ENCODE measurements at places on chromosomes 4 and X.

DNA sequence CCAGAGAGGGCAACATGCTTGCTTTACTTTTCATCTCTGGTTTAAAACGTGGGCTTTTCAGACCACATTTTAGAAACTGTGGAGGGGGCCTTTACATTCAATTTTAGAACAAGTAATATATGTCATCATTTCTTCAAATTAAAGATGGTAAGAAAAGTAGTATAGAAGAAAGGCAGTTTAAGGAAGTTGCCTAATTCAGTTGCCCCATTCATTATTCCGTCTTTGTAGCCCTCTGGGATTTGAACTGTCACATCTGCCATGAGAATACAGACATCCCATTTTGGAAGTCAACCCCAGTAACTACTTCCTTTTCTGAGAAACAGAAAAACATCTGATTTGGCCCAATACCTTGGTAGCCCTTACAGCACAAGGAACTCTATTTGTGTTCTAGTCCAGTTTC is 61.2 kb downstream of the PASD1 start:
- DNase-seq = no peak

- DNase-seq = no peak
These were observed 24.8 kb downstream of the HOPX start for GRCh38 chr4:56656346-56656643.

GRCh38 chrX:142483965-142484364 is 278.9 kb upstream of the MAGEC2 start:
- DNase-seq = no peak

GRCh38 chr4:15238720-15239119 is 189.1 kb upstream of the C1QTNF7 start:
- no peak for DNase-seq

DNA sequence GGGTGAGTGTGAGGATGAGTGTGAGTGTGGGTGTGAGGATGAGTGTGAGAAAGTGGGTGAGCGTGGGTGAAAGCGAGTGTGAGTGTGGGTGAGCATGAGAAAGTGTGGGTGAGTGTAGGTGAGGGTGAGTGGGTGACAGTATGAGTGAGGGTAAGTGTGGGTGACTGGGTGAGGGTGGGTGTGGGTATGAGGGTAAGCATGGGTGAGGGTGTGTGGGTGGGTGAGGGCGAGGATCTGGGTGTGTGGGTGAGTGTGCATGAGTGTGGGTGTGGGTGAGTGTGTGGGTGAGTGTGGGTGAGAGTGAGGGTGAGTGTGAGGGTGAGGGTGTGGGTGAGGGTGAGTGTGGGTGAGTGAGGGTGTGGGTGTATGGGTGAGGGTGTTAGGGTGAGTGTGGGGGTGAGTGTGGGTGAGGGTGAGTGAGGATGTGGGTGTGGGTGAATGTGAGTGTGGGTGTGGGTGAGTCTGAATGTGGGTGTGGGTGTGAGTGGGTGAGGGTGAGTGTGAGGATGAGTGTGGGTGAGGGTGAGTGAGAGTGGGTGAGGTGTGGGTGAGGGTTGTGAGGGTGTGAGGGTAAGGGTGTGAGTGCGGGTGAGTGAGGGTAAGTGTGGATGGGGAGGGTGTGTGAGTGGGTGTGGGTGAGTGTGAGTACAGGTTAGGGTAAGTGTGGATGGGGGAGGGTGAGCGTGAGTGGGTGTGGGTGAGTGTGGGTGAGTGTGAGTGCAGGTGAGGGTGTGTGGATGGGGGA is 48.9 kb downstream of the ING2 start:
- DNase-seq = no peak

- DNase-seq = no peak
These were observed 80.7 kb downstream of the FRMPD3 start for GRCh38 chrX:107530141-107530540.

GRCh38 chr4:185741795-185742194 is 70.2 kb downstream of the SORBS2 start:
- DNase-seq = no peak

- no peak for DNase-seq
These were observed 25.3 kb downstream of the ARSF start for GRCh38 chrX:3066555-3066954.

- no peak for DNase-seq
These were observed 115.7 kb upstream of the KLF3 start for GRCh38 chr4:38548256-38548655.

- no peak for DNase-seq
These were observed 58.2 kb downstream of the WDR17 start for GRCh38 chr4:176123710-176124407.

- no peak for DNase-seq
These were observed 27.5 kb upstream of the HERC5 start for GRCh38 chr4:88429401-88429800.

- peak; percentile 44 for DNase-seq
These were observed 73.7 kb upstream of the ACSL1 start for GRCh38 chr4:184899261-184900134.

DNA sequence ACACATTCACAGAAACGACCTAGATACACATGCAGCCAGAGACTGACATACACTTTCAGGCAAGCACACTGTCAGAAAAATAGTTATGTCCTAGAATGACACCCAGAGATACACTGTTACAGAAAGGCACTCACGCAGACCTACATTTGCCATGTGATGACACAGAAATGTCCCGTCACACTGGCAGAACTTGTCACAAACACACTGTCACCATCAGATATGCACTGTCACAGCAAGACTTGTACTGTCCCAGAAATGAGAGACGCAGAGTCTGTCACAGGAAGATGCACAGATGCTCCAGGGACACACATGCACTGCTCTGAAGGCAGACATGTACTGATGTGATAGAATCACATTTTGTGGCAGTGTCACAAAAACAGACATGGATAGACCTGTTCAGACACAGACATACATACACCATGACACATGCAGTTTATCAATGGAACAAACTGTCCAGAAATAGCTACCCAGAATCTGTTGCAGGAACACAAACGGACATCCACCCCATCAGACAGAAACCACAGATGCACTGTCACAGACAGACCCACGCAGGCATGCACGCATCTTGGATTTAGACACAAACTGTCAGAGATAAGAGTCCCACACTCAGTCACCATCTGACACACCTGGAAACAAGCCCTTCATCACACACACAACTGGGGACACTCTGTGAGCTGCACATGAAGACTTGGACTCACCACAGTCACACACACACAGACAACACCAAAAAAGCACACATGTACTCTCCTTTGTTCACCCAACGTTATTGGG is 1.3 kb upstream of the PIM2 start:
- no peak for DNase-seq

DNA sequence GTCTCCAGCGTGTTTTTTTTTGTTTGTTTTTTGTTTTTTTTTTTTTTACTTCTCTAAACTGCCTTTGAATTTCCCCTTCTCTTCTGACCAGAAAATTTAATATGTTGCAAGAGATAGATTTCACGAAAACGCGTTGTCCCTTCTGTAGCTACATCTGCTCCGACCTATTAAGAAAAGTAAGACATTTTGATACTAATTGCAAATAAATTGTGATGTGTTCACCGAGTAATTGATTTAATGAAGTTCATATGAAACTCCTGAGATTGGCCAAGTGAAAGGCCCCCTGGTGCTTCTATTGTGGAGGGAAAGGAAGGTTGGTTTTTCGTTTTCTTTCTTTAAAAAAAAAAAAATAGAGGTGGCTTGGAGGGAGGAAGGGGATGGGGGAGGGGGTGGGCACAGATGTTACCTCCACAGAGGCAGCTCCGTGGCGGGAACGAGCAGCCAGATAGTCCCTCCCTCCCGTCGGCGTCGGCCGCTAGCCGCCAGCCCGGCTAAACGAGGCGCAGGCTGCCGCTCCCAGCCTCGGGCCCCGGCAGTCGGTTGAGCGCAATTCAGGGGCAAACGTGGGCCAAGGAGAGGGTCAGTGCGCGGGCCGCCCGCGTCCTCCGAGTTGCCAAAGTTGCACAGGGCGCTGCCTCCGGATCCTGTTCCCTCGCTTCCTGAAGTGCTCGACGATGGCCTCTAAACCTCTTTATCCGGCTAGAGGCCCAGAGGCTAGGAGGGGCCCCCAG is 139.1 kb upstream of the ZIC3 start:
- DNase-seq = no peak

- DNase-seq = no peak
These were observed 52.6 kb upstream of the SOD3 start for GRCh38 chr4:24742773-24743172.

GRCh38 chr4:182137343-182137742 is 105.9 kb upstream of the TENM3 start:
- DNase-seq = no peak

DNA sequence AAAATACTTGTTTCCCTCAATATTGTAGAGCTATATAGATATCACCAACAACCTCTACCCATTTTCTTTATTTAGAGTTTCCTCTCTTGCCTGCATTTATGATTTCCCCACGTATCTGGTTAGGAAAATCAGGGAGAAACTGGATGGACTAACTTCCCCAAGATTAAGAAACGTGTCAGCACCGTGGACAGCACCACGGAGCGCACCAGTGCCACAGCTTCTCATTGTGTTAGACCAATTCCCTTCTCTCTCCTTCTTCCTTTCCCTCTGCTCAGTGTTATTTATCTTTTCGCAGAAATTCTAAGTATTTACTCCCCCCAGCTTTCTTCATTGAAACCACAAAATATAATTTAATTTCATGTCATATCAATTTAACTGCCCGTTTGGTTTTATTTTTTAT is 568.6 kb upstream of the BOD1L1 start:
- DNase-seq = peak; percentile 22

- no peak for DNase-seq
These were observed 75.2 kb upstream of the PLAC8 start for GRCh38 chr4:83189631-83190136.

DNA sequence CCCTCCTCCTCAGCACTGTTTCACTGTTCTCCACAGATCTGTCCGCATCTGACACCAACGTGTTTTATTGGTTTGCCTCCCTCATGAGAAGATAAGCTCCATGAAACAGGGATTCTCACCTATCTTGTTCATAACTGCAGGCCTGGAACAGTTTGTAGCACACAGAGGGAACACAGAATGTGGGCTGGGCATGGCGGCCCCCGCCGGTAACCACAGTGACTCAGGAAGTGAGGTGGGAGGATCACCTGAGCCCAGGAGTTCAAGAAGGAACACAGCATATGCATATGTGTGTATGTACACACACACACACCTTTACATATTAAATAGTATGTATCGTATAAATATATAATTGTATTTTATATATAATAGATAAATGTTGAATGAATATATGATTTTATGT is 168.6 kb downstream of the AFAP1 start:
- no peak for DNase-seq

GRCh38 chrX:10325611-10326010 is 168.8 kb downstream of the CLCN4 start:
- DNase-seq = no peak

DNA sequence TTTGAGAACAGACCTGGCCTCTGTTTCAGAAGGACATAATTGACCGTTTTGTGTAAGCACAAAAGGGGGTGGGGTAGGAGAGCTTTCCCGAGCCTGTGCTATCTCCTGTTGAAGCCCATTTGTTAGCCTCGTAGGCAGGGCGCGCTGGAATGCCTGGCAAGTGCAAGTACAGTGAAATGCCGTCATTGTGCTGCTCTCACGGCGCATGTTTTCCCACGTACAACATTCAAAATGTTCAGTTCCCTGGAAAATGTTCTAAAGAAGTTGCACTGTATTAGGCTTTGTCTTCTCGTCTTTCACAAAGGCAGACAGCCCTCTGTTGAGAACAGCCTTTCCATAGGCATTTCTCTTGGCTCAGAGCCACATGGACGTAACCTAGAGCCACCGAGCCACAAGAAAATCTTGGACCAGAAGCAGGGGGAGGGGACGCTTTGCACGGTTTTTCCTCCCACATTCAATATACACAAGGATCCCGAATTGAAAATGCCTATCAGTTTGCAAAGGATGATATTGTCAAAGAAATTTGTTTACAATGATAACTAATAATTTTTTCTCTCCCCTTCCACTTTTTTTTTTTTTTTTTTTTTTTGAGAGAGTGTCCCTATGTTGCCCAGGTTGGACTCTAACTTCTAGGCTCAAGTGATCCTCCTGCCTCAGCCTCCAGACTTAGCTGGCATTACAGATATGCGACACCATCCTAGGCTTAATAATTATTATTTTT is 54.6 kb upstream of the RAPGEF2 start:
- DNase-seq = no peak
